Activated CD8-positive, alpha-beta memory T cell treated with anti-CD3 and anti-CD28 coated beads for 4 hours (primary cell): ENCODE measurements at places on chromosomes 7 and 10.

- DNase-seq: no peak
Observed at GRCh38 chr7:103551016-103551415, 105.0 kb upstream of the SLC26A5 start.

DNA sequence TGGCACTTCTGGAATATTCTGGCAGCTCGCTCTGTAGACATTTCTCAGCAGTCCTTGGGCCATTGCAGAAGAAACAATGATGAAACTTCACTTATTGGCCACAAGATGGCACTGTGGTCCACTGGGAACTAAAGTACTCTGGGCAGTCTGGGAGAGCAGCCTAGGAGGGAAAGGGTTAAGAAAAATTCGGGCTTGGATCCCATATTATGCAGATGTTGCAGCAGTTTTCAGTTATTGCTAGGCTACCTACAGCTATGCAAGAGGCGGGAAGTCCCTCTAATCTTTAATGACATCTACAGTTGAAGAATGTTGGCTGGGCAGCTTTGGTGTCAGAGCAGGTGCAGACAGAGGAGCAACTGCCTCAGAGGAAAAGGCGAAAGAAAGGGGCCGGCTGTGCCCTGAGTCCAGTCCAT, 201.7 kb upstream of the PRSS58 start:
- no peak for DNase-seq

DNA sequence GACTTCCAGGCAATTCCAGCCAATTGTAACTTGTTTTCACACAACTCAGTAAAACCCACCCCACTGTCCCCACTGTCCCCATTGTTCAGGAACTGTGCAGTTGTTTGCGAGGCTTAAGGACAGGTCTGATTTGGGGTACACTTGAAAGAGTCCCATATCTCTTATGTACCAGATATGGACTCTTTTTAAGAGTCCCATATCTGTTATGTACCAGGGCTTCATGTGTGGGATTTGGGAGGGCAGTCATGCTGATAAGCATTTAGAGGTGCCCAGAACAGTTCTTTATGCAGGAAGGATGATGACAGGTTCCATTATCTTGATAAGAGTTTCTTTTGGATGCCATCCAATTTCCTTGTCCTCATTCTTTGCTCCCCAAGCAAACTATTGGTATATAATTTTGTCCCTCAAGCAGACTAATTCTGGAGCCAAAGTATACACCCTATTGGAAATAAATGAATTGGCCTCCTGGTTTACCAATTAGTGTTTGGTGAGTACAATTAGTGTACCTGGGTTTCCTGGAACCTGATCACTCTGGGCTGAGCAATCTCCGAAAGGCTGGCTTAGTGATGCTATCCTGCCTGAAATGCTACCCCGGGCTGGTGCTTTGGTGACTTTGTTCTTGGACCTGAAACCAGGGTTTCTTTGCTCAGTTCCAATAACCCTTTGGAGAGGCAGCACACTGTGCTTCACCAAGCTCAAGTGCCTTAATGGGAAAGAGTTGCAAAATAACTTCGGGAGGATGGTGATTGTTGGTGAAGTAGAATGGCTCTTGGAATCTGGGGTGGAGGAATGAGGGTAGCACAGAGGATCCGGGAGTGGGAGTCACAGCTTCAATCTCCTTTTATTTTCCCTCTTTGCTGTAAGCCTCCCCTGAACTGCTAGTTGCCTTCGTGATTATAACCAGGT, 6.2 kb upstream of the DMBT1 start:
- no peak for DNase-seq

DNA sequence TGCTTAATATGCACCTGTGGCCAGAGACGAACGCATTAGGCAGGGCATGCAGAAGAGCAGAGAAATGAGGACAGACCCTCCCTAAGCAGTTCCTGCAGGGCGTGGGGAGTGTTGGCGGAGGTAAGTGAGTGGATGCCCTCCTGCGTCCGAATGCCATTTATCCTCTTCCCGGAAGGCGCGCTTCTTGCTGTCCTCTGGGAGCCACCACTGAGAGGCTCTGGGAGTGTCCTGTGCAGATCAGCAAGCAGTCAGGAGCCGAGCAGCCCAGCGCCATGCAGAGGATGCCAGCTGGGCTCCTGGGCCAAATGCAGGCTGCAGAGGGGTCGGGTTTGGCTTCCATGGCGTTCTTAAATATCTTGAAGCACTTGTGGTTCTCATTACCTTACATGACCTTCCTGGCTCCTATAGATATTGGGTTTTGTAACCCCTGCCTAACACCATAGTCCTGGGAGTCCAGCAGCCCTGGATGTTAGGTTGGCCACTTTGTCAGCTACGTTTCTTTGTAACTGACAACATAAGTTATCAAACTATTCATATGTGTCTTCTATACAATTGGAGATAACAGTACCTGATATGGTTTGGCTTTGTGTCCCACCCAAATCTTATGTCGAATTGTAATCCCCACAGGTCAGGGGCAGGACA, 30.0 kb upstream of the SLIT1 start:
- no peak for DNase-seq

DNA sequence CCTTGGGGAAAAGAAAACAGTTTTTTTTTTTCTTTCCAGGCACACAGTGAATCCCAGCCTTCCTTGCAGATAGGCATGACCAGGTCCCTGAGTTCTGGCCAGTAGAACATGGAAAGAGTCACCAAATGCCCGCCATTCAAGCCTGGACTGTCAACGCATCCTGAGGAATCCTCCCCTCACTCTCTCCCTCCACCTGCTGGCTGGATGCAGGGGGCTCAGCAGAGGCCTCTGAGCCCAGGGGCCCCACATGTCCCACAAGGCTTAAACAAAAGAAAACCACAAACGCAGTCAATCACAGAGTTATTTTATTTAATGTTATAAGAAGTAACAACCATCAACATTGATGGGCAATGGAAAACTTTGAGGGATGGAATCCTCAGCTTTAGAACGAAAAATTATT, 93.1 kb downstream of the JCAD start:
- no peak for DNase-seq

GRCh38 chr10:28077889-28078288, 79.0 kb upstream of the ODAD2 start:
- DNase-seq: no peak

DNA sequence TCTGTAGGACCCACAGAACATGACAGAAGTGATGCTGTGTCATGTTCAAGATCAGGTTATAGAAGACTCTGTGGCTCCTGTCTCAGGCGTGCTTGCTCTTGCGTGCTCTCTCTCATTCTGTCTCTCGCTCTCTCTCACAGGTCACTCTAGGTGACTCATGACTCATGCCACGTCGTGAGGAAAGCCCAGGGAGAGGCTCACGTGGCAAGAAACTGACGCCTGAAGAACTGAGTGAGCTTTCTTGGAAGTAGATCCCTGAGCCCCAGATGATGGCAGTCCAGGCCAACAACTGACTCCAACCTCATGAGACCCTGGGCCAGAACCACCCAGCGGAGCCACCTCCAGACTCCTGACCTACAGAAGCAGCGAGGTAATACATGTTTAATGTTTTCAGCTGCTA, 103.3 kb downstream of the DNMBP start:
- DNase-seq: no peak

DNA sequence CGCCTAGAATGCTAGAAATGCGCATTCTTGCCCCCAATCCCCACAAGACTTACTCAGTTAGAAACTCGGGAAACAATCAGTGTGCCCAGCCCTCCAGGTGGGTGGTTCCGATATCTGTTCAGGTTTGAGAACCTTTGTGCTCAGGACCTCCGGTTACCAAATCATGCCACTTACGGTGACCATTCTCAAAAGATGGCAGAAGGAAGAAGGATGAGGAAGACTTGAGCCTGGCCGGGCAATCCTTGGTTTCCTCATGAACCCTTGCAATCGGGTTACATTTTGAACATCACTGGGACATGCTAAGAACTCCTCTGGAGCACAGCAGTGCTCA, 52.1 kb downstream of the RBM17 start:
- no peak for DNase-seq

- DNase-seq: no peak
Observed at GRCh38 chr7:108452707-108453106, 3.5 kb downstream of the NRCAM start.

GRCh38 chr7:19177269-19177668, 32.0 kb upstream of the FERD3L start:
- no peak for DNase-seq

- no peak for DNase-seq
Observed at GRCh38 chr7:74272305-74273038, 16.7 kb upstream of the CLIP2 start.

- DNase-seq: no peak
Observed at GRCh38 chr10:130171196-130171595, 35.0 kb downstream of the GLRX3 start.

GRCh38 chr10:18501198-18501597, 150.2 kb downstream of the NSUN6 start:
- DNase-seq: no peak

DNA sequence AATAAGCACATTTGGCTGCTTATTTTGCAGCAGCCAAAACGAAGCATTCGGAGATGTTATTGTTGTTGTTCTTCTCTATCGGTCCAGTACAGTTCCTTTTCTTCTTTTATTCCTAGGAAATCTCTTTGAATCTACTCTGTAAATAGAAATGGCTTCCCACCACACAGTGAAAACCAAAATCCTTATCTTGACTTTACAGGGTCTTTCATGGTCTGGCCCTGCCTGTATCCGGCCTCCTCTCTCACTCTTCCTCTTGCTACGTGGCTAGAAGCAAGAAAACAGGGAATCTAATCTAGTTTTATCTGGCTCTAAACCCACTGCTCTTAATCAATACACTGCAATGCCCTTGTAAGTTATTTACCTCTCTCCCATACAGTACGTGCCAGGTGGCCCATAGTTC, 926.0 kb upstream of the C7orf33 start:
- no peak for DNase-seq

- DNase-seq: no peak
Observed at GRCh38 chr10:115624448-115624847, 531.3 kb downstream of the ATRNL1 start.

DNA sequence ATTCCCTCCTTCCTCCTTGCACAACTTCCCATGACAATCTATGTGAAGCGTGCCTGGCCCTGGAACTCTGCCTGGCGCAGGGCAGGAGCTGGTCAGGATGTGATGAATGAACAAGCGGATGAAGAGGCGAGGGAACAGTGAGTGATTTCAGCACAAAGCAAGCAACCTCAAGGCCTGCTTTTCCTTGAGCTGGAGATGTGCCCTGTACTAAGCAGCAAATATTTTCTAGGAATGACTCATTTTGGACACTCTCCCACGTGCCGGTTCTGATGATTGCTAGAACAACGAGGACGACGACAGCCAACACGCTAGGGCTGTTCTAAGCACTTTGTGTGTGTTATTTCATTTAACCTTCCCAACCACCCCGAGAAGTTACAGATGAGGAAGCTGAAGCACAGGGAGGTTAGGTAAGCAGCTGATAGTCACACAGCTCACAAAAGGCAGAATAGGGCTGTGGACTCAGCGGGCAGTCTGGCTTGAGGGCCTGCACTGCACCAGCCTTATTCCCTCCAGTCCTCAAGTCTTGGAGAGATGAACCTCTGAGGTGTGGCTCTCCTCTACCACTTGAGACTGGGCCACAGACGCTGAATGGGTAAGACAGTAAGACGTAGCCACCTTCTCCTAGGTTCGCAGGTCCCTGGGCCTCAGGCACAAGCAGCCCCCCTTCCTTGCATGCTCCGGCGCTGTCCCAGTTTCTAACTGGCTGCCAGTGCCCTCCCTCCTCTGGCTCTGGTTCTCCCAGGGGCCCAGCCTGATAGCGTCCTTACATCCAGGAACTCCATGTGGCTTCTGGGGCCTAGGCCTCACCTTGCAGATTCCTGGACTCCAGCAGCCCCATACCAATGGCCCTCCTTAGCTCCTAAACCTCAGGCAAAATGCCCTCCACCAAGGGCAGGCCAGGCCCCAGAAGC, 59.0 kb downstream of the YKT6 start:
- no peak for DNase-seq

- no peak for DNase-seq
Observed at GRCh38 chr10:75432763-75433162, 1.3 kb downstream of the LRMDA start.

- DNase-seq: no peak
Observed at GRCh38 chr10:114334301-114334700, 70.0 kb downstream of the AFAP1L2 start.

DNA sequence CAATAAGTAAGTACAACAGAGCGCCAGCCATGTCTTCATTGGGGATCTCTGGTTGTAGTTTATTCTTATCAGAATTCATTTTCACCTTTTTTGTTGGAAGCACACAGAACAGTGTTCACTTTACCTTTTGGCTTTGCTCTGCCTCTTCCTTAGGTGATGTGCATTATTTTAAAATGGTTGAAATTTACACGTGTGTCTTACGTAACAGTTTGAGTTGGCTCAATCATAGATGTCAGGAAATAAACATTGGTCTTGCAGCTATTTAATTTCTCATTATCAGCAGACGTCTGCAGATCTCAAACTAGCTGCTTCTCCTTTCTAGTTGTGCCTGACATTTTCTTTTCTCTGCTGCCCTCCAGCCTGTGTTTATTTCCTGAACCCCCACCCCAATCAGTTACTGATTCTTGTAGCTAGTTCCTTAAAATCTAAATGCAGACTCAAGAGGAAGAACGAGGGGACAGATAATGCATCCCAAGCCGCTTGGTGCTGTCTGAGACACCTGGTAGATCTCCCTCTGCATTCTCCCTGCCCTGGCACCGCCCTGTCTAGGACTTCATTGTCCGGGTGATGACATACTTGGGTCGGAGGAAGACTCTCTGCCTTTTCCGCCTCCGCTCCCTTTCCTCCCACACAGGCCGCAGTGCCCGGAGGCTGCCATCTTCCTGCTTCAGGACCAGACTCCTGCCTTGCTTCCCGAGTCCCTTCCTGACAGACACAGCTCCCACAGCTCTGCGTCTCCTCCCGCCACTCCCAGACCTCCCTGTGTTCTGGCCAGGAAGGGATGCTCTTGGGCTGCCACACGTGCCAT, 108.2 kb downstream of the ANKRD61 start:
- no peak for DNase-seq

- no peak for DNase-seq
Observed at GRCh38 chr7:91778416-91778815, 102.1 kb downstream of the MTERF1 start.
